ENCODE measurements at places on chromosomes 11 and 22.

DNA sequence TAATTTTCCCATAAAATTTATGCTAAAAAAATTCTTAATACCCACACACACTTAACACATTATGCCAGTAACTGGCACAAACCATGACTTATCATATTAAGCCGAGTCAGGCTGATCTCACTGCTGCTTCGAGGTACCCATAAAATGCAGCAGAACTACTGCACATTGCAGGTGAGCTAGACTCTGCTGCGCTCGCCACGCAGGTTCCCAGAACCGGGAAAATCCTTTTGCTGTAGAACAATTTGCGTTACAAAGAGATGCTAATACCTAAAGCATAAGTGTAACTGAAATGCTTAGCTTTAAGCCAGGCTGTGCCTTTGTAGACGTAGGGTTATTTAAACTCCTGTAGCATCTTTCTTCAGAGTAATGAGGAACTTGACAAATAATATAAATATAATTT, 200.3 kb downstream of the MSANTD4 start:
- no peak for DNase-seq

DNA sequence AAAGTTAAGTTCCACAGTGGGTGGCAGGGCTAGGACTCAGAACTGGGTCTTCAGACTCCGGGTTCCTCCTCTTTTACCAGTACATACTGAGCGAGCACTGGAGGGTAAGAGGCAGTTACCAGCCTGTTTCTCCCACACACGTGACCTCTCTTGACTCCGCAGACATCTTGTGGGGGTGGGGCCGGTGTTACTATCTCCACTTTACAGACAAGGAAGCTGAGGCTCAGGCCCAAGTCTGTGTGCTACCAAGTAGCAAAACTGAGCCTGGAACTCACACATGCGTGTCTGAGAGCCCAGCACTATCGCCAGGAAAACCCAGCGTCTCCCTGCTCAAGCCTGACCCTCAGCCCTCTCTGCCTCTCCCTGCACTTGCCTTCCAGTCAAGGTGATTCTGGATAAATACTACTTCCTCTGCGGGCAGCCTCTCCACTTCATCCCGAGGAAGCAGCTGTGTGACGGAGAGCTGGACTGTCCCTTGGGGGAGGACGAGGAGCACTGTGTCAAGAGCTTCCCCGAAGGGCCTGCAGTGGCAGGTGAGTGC, 16.0 kb upstream of the SMIM35 start:
- no peak for DNase-seq

DNA sequence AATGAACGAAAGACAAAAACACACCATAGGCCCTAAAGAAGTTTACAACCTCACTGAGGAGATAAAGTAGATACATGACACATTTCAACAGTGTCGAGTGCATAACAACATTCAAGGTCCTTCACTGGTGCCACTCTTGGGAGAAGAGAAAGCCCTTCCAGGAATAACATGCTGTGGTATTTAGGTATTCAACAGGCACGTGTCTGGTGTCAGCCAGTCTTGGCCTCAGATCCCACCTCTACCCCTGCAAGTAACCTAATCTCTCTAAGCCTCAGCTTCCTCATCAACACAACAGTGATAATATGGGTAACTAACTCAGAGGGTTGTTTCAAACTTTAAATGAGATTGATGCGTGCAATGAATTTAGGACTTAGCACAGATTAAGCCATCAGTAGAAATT, 235.0 kb upstream of the ZC3H12C start:
- DNase-seq = no peak

DNA sequence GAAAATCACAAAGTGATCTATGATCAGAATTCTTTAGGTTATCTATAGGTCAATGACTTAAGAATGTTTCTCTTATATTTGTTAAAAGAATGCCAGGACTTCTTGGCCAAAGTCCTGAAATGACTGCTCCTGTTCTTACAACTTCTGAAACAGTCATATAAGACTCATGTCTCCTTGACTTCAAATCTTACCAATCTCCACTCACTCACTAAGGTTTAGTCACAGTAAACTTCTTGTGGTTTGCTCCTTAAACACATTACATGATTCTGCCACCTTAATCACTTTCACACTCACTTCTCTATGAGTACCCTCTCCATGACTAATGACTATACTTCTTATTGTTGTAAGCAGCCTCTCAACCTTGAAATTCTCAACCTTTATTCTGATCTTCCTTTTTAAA, 648.7 kb upstream of the CCDC179 start:
- DNase-seq = no peak

- DNase-seq = no peak
Observed at GRCh38 chr22:50150161-50151129, 20.1 kb upstream of the PANX2 start.

- no peak for DNase-seq
Observed at GRCh38 chr11:114368918-114369680, 31.2 kb downstream of the C11orf71 start.

GRCh38 chr22:21642584-21643448, 714 bp downstream of the SDF2L1 start:
- DNase-seq = no peak

GRCh38 chr11:104594228-104594958, 303.9 kb downstream of the CASP12 start:
- DNase-seq = no peak

DNA sequence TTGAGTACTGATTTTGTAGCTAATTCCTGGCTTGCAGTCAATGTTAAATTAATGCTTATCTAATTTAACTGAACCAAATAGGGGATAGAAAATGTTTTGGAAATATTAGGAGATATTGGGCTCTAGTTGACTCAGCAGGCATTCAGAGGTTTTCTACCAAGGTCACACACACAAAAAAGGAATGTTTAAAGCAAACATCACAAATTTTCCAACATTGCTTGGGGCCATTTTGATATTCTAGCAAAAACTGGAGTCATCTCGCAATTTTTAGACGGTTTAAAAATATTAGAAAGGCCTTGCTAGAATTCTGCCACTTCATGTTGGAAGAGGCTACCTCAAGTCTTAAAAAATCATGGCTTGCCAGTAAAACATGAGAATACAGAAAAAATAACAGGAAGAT, 2082.1 kb upstream of the RAG2 start:
- no peak for DNase-seq

DNA sequence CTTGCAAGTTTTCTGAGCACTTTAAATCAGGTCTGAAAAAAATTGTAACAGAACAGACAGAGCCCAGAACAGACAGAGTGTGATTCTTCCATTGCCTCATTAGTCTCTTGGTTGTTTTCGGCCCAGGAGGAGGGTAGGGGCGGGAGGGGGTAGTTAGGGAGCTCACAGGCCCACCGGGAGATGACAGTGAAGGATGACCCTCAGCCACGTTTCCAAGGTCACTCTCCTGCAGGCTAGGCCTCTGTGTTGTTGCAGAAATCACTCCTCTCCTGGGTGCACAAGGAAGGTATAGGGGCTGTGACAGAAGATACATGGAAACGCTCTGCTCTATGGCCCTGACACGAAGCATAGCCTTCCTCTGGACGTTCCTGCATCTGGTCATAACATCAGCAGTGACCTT, 69.3 kb downstream of the ABTB2 start:
- no peak for DNase-seq

DNA sequence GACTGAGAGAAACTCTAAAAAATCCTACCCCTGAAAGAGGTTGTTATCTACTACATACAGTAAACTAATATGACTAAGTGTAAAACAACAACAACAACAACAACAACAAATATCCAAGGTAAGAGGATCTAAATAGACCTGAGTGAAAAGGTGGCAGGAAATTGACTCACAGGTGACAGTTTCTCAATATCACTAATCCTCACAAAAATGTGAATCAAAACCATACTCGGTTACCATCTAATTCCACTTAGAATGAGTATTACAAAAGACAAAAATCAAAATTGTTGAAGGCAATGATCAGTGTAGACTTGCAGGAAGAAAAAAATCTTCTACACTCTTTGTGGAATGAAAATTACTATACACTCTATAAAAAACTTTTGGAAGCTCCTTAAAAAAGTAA, 17.5 kb downstream of the RGL4 start:
- no peak for DNase-seq

GRCh38 chr11:120335556-120335907, 681 bp upstream of the ARHGEF12 start:
- no peak for DNase-seq

DNA sequence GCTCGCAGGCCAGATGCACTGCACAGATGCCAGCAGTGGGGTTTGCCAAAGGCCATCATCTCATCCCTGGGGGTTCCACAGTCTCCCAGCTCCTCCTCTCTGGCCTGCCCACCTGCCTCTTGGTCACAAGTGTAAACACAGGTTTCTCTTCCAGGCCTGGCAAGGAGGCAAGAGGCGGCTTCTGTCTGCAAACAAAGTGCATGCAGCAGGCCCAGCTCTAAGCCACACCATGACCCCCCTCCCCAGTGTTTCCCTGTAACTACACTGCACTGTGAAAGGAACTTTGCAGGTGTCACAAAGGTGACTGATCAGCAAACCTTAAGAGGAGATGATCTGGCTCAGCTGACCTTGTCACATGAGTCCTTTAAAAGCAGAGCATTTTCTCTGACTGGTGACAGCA, 26.2 kb upstream of the SHISAL1 start:
- no peak for DNase-seq

GRCh38 chr11:83303316-83303715, 17.1 kb upstream of the CCDC90B start:
- no peak for DNase-seq

DNA sequence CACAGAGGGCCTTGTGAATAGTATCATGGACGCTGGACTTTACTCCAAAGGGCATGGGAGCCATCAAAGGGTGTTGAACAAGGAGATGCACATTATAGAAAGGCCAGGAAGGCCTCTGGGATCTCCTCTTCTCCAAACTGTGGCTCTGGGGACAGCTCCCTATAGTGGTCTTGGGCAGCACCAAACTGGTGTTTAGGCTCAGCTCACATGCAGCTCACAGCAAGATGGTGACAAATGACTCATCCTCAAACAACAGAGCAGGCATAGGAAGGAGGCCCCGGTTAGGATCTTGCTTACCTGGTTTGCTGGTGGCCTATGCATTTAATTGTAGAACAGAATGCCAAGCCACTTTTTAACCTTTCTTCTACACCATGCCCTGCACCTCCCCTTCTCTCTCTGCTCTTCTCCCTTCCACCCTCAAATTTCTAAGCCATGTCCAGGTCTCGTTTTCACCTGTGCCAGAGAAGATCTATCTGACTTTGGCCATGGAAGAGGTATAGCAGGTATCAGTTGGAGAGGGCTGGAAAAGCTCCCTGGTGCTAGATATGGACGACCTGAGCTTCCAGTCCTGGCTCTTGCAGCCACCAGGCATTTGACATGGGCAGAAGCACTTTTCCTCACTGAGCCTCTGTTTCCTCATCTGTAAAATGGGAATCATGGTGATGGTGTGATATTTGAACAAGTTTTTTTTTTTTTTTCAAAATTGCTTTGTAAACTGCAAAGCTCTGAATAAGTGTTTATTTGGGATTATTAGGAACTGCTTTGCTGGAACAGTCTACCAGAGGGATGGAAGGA, 14.4 kb upstream of the EHF start:
- no peak for DNase-seq

GRCh38 chr11:76314741-76315090, 66.2 kb downstream of the THAP12 start:
- DNase-seq = no peak

DNA sequence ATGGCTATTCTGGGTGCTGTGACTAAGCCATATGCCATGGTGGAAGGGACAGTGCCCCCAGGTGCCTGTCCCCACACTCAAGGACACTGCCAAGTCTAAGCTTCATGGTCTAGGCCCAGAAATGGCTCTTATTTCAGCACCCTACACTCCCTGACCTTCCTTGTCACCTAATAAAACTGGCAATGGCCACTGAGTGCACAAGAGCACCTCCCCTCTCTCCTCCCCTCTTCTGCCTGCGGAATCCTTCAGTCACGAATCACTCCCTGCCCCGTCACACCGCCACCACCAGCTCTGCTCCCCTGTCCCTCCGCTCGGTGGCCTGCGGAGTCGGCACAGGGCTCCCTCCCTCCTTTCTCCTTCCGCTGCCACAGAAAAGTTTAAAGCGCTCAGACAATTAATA, 19.0 kb upstream of the LMO1 start:
- no peak for DNase-seq

DNA sequence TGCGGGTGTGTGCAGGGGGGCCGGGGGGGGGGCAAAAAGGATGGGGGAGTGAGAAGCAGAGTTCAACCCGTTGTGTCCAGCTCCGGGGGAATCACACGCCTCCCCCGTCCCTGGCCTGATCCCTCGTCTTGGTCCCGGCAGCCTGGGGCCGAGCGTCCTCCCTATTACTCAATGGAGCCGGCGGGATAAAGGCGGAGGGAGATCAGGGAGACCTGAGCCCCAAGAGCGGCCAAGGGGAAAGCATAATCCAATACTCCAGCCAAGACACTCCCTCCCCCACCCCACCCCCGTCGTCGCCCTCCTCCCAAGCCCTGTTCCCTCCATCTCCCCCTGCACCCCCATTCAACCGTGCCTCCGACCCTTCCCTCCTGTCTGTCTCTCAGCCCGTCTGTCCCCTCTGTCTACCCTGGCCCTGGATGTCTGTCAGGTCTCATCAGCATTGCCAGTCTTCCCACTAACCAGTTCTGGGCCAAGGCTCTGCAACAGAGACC, 2.6 kb downstream of the PHOX2A start:
- DNase-seq = no peak

DNA sequence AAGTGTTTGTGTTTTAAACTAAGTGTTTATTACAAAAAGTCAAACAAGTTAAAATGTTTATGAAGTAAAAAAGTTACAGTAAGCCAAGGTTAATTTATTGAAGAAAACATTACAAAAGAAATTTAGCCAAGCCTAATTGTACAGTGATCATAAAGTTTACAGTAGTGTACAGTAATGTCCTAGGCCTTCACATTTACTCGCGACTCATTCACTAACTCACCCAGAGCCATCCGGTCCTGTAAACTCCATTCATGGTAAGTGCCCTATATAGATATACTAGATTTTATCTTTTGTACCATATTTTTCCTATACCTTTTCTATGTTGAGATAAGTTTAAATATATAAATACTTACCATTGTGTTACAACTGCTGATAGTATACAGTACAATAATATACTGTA, 481.8 kb upstream of the TENM4 start:
- DNase-seq = no peak

DNA sequence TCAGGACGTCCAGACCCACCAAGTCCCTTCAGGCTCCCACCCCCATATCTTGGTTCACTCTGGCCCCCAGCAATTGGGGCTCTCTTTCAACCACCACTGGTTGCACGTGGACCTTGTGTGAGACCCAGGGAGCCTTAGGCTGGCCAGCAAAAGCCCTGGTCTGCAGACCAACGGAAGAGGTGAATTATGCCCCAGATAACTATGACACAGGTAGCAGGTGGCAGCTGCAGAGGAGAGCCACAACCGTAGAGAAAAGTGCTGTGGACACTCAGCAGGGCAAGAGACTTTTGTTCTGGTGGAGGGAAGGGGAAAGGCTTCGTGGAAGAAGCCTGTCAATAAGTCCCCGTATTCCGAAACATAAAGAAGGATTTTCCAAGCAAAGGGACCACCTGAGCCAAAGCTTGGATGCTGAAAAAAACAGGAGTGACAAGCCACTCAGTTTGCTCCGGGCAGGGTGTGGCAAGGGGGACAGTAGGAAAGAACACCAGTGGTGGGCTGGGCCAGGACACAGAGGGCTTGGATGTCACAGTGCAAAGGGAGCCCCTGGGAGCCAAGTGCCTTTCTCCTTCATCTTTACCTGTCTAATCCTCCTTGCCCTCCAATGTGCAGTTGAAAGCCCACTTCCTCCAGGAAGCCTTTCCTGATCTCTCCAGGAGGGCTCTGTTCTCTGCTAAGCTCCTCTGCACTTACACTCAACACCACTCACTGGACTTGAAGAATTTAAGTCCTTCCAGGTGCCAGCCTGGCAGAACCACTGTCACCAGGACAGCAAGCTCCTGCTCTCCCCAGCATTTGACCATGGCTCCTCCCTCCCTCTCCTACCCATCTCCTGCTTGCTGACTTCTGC, 264.7 kb downstream of the BUD13 start:
- DNase-seq = no peak
